IMR-90 (cell line): ENCODE measurements at places on chromosomes 12 and 14. TPM values are rescaled to one million over a fixed set of nuclear protein-coding genes. Genes with fewer than 3 reads are reported as not detected.

CLEC2A gene
- not detected in 2 replicates for total RNA-seq

ART4 gene
- not detected in 2 replicates for total RNA-seq

PRB2 gene
- not detected in 2 replicates for total RNA-seq

FUT8 gene
- 60.0 and 72.9 TPM in 2 replicates for total RNA-seq

CLECL1 gene
- not detected in 2 replicates for total RNA-seq

CLEC6A gene
- not detected in 2 replicates for total RNA-seq

MUCL1 gene
- total RNA-seq, result not detected in 2 replicates

FAM181A gene
- total RNA-seq, result not detected in 2 replicates

NID2 gene
- 101 and 102 TPM in 2 replicates for total RNA-seq

RCOR1 gene
- total RNA-seq, result 9.0 and 11.4 TPM in 2 replicates

DDX54 gene
- total RNA-seq, result 23.8 and 24.4 TPM in 2 replicates

AKAP5 gene
- 0.72 and 1.4 TPM in 2 replicates for total RNA-seq

CLEC4C gene
- total RNA-seq, result not detected in 2 replicates

CLEC4A gene
- total RNA-seq, result 0.28 TPM in 1 of 2 replicates, not detected in the other

KCNH3 gene
- 0.28 TPM in 1 of 2 replicates, not detected in the other for total RNA-seq

MYO1H gene
- not detected in 2 replicates for total RNA-seq

CNTN1 gene
- 0.18 and 0.28 TPM in 2 replicates for total RNA-seq

UBE3B gene
- 18.8 and 19.4 TPM in 2 replicates for total RNA-seq

CLEC9A gene
- not detected in 2 replicates for total RNA-seq

SYCP3 gene
- under 0.01 TPM in 1 of 2 replicates, not detected in the other for total RNA-seq

PIWIL1 gene
- not detected in 2 replicates for total RNA-seq

UNG gene
- total RNA-seq, result 13.1 and 13.3 TPM in 2 replicates

CHD8 gene
- 55.0 and 58.9 TPM in 2 replicates for total RNA-seq

SOAT2 gene
- under 0.01 and 0.18 TPM in 2 replicates for total RNA-seq

ANG gene
- total RNA-seq, result 3.6 and 3.9 TPM in 2 replicates

TSPAN19 gene
- total RNA-seq, result not detected in 2 replicates

ZC3H14 gene
- 103 and 111 TPM in 2 replicates for total RNA-seq

DLK1 gene
- total RNA-seq, result under 0.01 TPM in 1 of 2 replicates, not detected in the other

C12orf56 gene
- total RNA-seq, result not detected in 2 replicates

NOXRED1 gene
- total RNA-seq, result under 0.01 TPM in 2 replicates

KLRB1 gene
- not detected in 2 replicates for total RNA-seq

FGF6 gene
- not detected in 2 replicates for total RNA-seq

KIF5A gene
- under 0.01 and 0.18 TPM in 2 replicates for total RNA-seq

MDGA2 gene
- total RNA-seq, result not detected in 2 replicates

LRP1 gene
- total RNA-seq, result 73.1 and 75.5 TPM in 2 replicates

CMA1 gene
- total RNA-seq, result not detected in 2 replicates

PDE3A gene
- 0.18 and 0.28 TPM in 2 replicates for total RNA-seq

SMCO2 gene
- not detected in 2 replicates for total RNA-seq
